Airway epithelial cell (primary cell): ENCODE measurements at places on chromosomes 12 and 14. TPM values are rescaled to one million over a fixed set of nuclear protein-coding genes. Genes with fewer than 3 reads are reported as not detected.

Gene DLGAP5
- total RNA-seq: 23.9 and 31.0 TPM in 2 replicates

Gene CLEC2A
- not detected in 2 replicates for total RNA-seq

Gene RTL1
- not detected in 2 replicates for total RNA-seq

Gene DUSP16
- total RNA-seq: 10.1 and 10.5 TPM in 2 replicates

Gene ARMH4
- total RNA-seq: 0.07 TPM in 1 of 2 replicates, not detected in the other

Gene CFAP251
- 32.1 and 37.9 TPM in 2 replicates for total RNA-seq

Gene TMEM253
- total RNA-seq: 0.09 and 0.49 TPM in 2 replicates

Gene CRIP2
- total RNA-seq: 164 and 186 TPM in 2 replicates

Gene GPX2
- total RNA-seq: 17.6 and 21.2 TPM in 2 replicates

Gene PIWIL1
- total RNA-seq: 0.07 TPM in 1 of 2 replicates, not detected in the other

Gene HCAR2
- total RNA-seq: 3.9 and 5.1 TPM in 2 replicates

Gene PTPN21
- total RNA-seq: 3.9 and 4.9 TPM in 2 replicates

Gene ZC2HC1C
- 0.56 and 4.4 TPM in 2 replicates for total RNA-seq

Gene LRRIQ1
- total RNA-seq: 0.14 and 0.79 TPM in 2 replicates

Gene AICDA
- total RNA-seq: not detected in 2 replicates

Gene KRT72
- not detected in 2 replicates for total RNA-seq

Gene KRT7
- total RNA-seq: 1,213 and 1,216 TPM in 2 replicates
